Activated CD8-positive, alpha-beta T cell treated with anti-CD3 and anti-CD28 coated beads for 36 hours (primary cell): ENCODE measurements at places on chromosomes 2 and 18. TPM values are rescaled to one million over a fixed set of nuclear protein-coding genes. Genes with fewer than 3 reads are reported as not detected.

The ARHGEF4 gene
- 4.2 TPM for total RNA-seq

The CAPN13 gene
- not detected for total RNA-seq

The ALPI gene
- total RNA-seq: not detected

The PRKAG3 gene
- total RNA-seq: not detected

The TGIF1 gene
- 33.3 TPM for total RNA-seq

The RDH14 gene
- total RNA-seq: 19.4 TPM

The ZNF892 gene
- 3.3 TPM for total RNA-seq

The SERPINB10 gene
- total RNA-seq: not detected

The PSMA8 gene
- 1.3 TPM for total RNA-seq

GRCh38 chr18:55401638-55402191, 186.3 kb downstream of the TCF4 start:
- H3K27me3 ChIP-seq: no peaks in the 10 kb centered on the region
- peaks cover 2% of the 10 kb centered on the region for H3K4me1 ChIP-seq

DNA sequence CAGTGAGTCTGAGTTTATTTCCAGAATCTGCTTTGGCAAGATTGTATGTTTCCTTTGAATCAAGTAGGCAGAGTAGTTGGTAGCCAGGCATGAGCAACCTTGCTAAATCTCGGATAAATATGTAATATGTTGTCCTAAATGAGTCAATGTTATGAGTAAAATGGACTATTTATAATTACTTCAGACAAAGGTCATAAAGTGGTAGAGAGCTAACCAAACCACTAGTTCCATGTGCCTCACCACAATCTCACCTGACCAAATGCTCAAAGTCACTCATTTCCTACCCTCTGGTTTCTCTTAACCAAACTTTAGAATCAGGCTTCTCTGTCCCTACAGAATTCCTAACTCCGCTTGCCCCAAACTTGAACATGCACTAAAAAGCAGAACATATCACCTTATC, 261.2 kb upstream of the FSIP2 start:
- no peaks in the 10 kb centered on the region for H3K27me3 ChIP-seq
- H3K4me3 ChIP-seq: no peak overlapping the region
- no peak overlapping the region for H3K27ac ChIP-seq

DNA sequence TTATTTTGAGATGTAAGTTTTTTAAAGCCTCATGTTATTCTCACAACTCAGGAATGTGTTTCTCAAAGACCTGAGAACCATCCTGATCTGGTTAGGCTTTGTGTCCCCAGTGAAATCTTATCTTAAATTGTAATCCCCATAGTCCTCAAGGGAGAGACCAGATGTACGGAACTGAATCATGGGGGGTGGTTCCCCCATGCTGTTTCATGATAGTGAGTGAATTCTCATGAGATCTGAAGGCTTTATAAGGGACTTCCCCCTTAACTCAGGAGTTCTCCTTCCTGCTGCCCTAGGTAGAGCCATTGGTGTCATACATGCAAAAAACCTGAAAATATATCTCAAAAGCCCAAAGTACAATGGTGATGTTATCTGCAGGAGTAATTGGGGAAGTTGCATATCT, 836.7 kb downstream of the CBLN2 start:
- H3K4me3 ChIP-seq: no peak overlapping the region
- no peaks in the 10 kb centered on the region for H3K27me3 ChIP-seq
- H3K36me3 ChIP-seq: no peaks in the 10 kb centered on the region
- no peak for DNase-seq

DNA sequence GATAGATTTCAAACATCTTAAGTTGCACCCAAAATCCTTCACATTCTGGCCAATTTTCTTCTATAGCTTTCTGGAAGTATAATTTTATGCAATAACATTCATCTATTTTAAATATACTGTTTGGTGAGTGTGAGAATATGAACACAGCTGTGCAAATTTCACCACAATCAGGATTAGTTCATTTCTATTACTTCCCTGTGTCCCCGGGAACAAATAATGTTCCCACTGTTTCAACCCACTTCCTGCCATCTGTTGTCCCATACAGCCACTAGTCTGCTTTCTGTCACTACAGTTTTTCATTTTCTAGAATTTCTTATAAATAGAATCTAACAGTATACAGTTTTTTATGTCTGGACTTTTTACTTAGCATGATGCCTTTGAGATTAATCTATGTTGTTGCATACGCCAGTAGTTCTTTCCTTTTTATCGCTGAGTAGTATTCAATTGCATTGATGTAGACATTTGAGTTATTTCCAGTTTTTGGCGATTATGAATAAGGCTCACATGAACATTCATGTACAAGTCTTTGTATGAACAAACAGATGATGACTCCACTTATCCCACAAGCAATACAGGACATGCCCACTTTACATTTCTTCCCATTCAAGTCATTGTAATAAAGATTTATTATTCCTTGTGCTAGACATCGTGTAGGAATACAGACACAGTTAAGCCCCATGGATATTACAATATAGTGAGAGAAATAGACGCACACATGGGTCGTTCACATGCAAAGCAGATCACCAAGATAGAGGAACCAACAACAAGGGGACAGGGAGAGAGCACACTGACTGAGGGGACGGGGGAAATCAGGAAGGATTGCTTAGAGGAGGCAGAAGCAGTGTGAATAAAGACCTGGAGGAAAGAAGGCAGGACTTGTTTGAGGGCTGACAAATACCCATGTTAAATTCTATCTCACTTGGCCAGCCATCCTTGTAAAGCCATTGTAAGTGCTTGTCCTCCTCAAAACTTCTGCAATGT, 72.9 kb upstream of the PAX8 start:
- H3K4me3 ChIP-seq: no peak overlapping the region
- H3K4me1 ChIP-seq: no peaks in the 10 kb centered on the region
- H3K36me3 ChIP-seq: no peaks in the 10 kb centered on the region
- no peak for DNase-seq
- H3K27ac ChIP-seq: no peak overlapping the region
- H3K27me3 ChIP-seq: peaks cover 2% of the 10 kb centered on the region

GRCh38 chr2:223528036-223528435, 74.1 kb downstream of the SCG2 start:
- DNase-seq: no peak
- H3K27ac ChIP-seq: no peak overlapping the region
- H3K4me1 ChIP-seq: no peaks in the 10 kb centered on the region
- H3K27me3 ChIP-seq: no peaks in the 10 kb centered on the region
- no peak overlapping the region for H3K4me3 ChIP-seq

- no peaks in the 10 kb centered on the region for H3K4me1 ChIP-seq
- DNase-seq: no peak
- no peak overlapping the region for H3K27ac ChIP-seq
- H3K4me3 ChIP-seq: no peak overlapping the region
- H3K36me3 ChIP-seq: no peaks in the 10 kb centered on the region
- H3K27me3 ChIP-seq: peaks cover 8% of the 10 kb centered on the region
Measured at GRCh38 chr2:88226754-88227153, 56.6 kb downstream of the THNSL2 start.

- H3K27me3 ChIP-seq: no peaks in the 10 kb centered on the region
- no peak overlapping the region for H3K4me3 ChIP-seq
- H3K27ac ChIP-seq: no peak overlapping the region
- H3K36me3 ChIP-seq: peaks cover 5% of the 10 kb centered on the region
Measured at GRCh38 chr2:210189452-210190138, 18.4 kb upstream of the KANSL1L start.

DNA sequence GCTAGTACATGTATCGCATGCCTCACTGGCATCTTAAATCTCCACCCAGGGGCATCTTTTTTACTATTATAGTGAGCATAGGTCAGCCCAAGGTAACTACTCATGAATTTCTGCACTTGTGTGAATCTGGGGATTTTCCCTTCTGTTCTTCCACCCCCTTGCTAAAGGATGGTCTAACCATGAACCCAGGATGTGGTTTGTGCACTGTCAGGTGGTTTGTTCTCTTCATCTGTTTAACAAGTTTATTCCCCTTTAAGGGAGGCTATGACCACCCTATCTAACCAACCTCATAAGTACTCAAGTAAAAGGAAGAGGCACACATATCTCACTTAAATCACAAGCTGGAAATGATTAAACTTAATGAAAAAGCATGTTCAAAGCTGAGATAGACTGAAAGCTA, 243.0 kb downstream of the RPRM start:
- H3K4me1 ChIP-seq: peaks cover 18% of the 10 kb centered on the region
- DNase-seq: peak; percentile 76
- H3K27me3 ChIP-seq: no peaks in the 10 kb centered on the region
- H3K36me3 ChIP-seq: no peaks in the 10 kb centered on the region

- H3K27ac ChIP-seq: no peak overlapping the region
- H3K36me3 ChIP-seq: no peaks in the 10 kb centered on the region
- no peaks in the 10 kb centered on the region for H3K27me3 ChIP-seq
- no peak overlapping the region for H3K4me3 ChIP-seq
- DNase-seq: no peak
Measured at GRCh38 chr2:109321570-109321969, 192.6 kb downstream of the SH3RF3 start.

GRCh38 chr2:120690521-120690920, 45.1 kb upstream of the GLI2 start:
- peaks cover 18% of the 10 kb centered on the region for H3K27me3 ChIP-seq
- H3K27ac ChIP-seq: no peak overlapping the region
- H3K4me3 ChIP-seq: no peak overlapping the region
- no peak for DNase-seq
- H3K36me3 ChIP-seq: no peaks in the 10 kb centered on the region

- H3K27me3 ChIP-seq: no peaks in the 10 kb centered on the region
- peak overlapping the region; percentile 49 for H3K27ac ChIP-seq
- H3K36me3 ChIP-seq: no peaks in the 10 kb centered on the region
- peak overlapping the region; percentile 40 for H3K4me3 ChIP-seq
Measured at GRCh38 chr2:159209341-159210306, 76.9 kb downstream of the WDSUB1 start.

GRCh38 chr2:84532291-84532690, 16.0 kb downstream of the DNAH6 start:
- H3K27me3 ChIP-seq: no peaks in the 10 kb centered on the region
- H3K36me3 ChIP-seq: no peaks in the 10 kb centered on the region
- H3K4me3 ChIP-seq: no peak overlapping the region
- peaks cover 11% of the 10 kb centered on the region for H3K4me1 ChIP-seq
- DNase-seq: no peak

DNA sequence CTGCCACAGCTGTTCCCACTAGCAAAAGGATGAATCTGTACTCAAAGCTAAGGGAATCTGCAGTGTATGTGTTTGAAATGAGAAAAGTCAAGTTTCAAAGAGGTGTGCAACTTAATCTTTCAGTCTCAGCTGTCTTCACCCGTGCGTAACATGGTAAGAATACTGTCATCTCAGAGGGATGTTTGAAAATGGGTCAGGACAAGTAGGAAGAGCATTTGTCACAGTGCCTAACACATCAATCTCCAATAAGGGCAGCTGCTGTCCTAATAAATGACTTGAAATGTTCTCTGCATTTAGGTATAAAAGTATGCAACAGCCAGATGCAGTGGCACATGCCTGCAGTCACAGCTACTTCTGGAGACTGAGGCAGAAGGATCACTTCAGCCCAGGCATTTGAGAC, 13.1 kb downstream of the ILKAP start:
- H3K4me3 ChIP-seq: no peak overlapping the region
- no peak overlapping the region for H3K27ac ChIP-seq

- H3K4me1 ChIP-seq: peaks cover 90% of the 10 kb centered on the region
- no peak overlapping the region for H3K4me3 ChIP-seq
- H3K27me3 ChIP-seq: peaks cover 2% of the 10 kb centered on the region
- H3K27ac ChIP-seq: no peak overlapping the region
Measured at GRCh38 chr2:110848519-110849030, 116.2 kb downstream of the ACOXL start.

GRCh38 chr2:727071-727470, 49.9 kb upstream of the TMEM18 start:
- peaks cover 7% of the 10 kb centered on the region for H3K4me1 ChIP-seq
- H3K36me3 ChIP-seq: no peaks in the 10 kb centered on the region
- H3K27ac ChIP-seq: no peak overlapping the region

- no peak overlapping the region for H3K27ac ChIP-seq
- no peak for DNase-seq
- H3K4me3 ChIP-seq: no peak overlapping the region
- no peaks in the 10 kb centered on the region for H3K36me3 ChIP-seq
- no peaks in the 10 kb centered on the region for H3K27me3 ChIP-seq
- no peaks in the 10 kb centered on the region for H3K4me1 ChIP-seq
Measured at GRCh38 chr18:65091744-65092329, 659.0 kb upstream of the CDH7 start.

GRCh38 chr2:204176306-204176705, 239.7 kb downstream of the ICOS start:
- H3K4me3 ChIP-seq: no peak overlapping the region
- H3K36me3 ChIP-seq: no peaks in the 10 kb centered on the region
- peaks cover 8% of the 10 kb centered on the region for H3K27me3 ChIP-seq
- no peak for DNase-seq
- no peak overlapping the region for H3K27ac ChIP-seq

GRCh38 chr2:68748568-68748967, 14.0 kb downstream of the ARHGAP25 start:
- peak overlapping the region; percentile 55 for H3K27ac ChIP-seq
- H3K36me3 ChIP-seq: peaks cover 57% of the 10 kb centered on the region
- H3K4me3 ChIP-seq: no peak overlapping the region
- no peak for DNase-seq
- no peaks in the 10 kb centered on the region for H3K27me3 ChIP-seq
- peaks cover 84% of the 10 kb centered on the region for H3K4me1 ChIP-seq

DNA sequence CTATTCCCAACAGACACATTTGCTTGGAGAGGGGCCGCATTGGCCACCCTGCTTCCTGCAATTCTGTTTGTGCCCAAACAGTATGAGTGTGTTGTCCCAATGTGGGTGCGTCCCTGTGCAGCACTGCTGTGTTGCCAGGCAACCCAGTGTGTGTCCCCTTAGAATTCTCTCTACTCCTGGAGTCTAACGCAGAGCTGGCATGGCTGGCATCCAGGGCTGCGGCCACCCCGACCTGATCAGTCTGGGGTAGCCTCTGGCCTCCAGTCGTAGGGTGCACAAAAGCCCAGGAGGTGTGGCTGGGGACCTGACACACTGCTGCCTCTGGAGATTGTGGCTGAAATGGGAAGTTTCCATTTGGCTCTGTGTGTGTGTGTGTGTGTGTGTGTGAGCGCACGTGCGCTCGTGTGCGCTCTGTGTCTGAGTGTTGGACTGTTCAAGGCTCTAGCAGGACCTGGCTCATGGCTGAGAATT, 48.0 kb downstream of the TEX44 start:
- peaks cover 13% of the 10 kb centered on the region for H3K4me1 ChIP-seq
- H3K36me3 ChIP-seq: no peaks in the 10 kb centered on the region
- H3K27me3 ChIP-seq: no peaks in the 10 kb centered on the region
- H3K27ac ChIP-seq: no peak overlapping the region

DNA sequence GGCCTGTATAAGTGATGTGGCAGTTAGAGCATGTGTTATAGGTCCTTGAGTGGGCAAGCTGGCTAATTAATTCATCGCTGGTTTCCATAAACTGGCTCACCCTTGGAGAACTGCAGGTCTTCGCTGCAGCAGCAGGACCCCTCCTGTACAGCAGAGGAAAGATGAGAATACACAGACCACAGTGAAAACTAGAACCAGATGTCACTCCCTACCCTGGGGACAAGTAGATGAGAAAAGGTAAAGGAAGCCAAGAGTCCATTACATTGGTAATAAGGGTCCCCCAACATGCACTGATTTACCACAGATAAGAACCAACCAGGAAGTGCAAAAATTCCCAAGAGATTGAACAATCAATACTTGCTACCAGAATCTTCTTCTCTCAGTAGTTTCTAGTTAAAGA, 415.6 kb upstream of the LYPD1 start:
- no peak overlapping the region for H3K27ac ChIP-seq
- no peaks in the 10 kb centered on the region for H3K4me1 ChIP-seq
